Fibroblast of skin of left biceps (primary cell): ENCODE measurements at places on chromosomes 1 and 21.

DNA sequence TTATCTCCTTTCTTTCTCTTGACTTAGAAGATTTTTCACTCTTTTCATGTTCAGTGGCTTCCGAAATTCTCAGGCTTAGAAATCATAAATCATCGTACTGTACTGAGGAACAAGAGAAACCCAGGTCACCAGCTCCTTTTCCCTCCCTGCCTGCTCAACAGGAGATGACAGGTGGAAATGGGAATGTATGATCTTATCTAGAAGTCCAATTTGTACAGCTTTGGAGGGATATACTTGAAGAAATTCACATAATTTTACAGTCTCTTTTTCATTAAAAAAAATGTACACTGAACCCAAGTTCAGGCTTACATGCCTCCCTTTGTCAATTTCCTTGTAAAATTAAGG, 11.7 kb downstream of the EVA1C start:
- no peak for DNase-seq

GRCh38 chr1:182643699-182644098, 39.5 kb upstream of the RGS16 start:
- DNase-seq = no peak

- DNase-seq = no peak
Observed at GRCh38 chr1:112557385-112557784, 48.6 kb downstream of the WNT2B start.

DNA sequence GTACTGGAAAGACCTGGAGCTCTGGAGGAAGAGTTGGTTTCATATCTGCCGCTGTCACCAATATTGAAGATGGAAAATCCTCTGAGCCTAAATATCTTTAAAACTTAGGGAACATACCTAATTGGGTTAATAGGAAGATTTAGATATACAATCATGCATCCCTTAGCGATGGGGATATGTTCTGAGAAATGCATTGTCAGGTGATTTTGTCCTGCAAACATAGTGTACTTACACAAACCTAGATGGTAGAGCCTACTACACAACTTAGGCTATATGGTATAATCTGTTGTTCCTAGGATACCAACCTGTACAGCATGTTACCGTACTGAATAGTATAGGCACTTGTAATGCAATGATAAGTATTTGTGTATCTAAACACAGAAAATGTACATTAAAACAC, 22.5 kb downstream of the YTHDF2 start:
- DNase-seq = no peak

- DNase-seq = no peak
Observed at GRCh38 chr1:229148041-229148671, 122.8 kb upstream of the RAB4A start.

DNA sequence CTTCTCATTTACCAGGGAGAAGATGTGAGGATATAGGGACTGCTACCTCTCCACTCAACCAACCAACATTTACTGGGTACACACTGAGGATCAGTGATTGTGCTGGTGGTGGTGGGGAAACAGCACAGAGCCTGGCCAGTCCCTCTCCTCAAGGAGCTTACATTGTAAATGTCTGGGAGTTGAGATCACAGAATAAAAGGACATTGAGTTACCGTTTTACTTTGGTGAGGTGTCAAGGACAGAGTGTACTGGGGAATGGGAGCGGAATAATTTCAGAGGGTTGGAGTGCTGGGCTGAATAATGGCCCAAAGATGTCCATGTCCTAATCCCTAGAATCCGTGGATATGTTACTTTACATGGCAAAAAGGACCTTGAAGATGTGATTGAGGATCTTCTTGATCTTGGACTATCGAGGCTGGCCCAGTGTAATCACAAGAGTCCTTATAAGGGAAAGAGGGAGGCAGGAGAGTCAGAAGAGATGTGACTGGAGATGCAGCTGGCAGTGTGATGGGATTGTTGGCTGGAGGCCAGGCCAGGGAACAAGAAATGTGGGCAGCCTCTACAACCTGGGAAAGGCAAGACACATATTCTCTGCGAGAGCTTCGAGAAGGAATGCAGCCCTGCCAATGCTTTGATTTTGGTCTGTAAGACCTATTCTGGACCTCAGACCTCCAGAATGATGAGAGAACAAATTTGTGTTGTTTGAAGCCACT, 26.6 kb upstream of the RWDD3 start:
- DNase-seq = no peak

GRCh38 chr1:86429835-86430234, 5.9 kb downstream of the CLCA2 start:
- peak; percentile 94 for DNase-seq

- DNase-seq = no peak
Observed at GRCh38 chr21:43922949-43923348, 57.9 kb downstream of the AGPAT3 start.

GRCh38 chr1:41813226-41813625, 105.5 kb downstream of the HIVEP3 start:
- DNase-seq = no peak

DNA sequence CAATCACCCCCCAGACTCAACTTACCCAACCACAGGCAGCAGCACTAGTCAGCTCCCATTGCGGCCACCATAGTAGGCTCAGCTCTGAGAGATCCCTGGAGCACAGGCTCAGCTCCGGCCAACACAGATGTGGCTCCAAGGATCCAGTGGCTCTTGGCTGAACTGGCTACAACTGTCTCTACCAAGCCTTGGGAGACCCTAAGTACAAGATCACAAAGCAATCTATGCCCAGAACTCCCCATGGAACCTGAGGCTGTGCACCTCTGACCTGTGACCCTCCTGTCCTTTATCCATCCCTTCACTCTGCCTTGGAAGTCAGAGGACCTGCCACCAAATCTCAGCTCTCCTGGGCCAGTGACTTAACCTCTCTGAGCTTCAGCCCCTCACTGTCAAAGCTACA, 61.8 kb upstream of the GJB5 start:
- DNase-seq = no peak

- DNase-seq = no peak
Observed at GRCh38 chr1:115168026-115168425, 78.7 kb upstream of the TSPAN2 start.

DNA sequence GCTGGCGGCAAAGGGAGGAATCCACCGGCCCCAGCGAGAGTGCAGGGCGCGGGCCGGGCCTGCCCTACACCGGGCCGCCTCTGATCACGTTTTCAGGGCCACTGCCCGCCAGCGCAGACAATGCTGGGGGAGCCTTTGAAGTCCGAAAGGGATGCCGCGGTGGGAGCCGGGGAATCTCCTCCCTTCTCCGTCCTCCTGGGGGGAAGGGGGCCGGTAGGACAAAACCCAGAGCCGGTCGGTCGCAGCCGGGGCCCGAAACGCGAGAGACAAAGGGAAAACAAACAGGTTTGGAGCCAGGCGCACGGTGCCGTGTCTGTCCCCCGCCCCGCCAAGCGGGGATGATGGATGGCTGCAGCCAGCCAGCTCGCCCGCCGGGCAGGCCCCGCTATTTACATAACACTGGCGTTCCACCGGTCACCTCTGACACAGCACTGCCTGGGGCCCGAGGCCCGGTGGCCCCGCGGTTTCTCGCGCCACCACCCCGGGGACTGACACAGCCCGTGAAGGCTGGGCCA, 92.0 kb downstream of the CASZ1 start:
- DNase-seq = no peak

GRCh38 chr1:18531503-18531845, 50.7 kb downstream of the KLHDC7A start:
- no peak for DNase-seq

- no peak for DNase-seq
Observed at GRCh38 chr1:97245682-97246081, 524.1 kb downstream of the PTBP2 start.

DNA sequence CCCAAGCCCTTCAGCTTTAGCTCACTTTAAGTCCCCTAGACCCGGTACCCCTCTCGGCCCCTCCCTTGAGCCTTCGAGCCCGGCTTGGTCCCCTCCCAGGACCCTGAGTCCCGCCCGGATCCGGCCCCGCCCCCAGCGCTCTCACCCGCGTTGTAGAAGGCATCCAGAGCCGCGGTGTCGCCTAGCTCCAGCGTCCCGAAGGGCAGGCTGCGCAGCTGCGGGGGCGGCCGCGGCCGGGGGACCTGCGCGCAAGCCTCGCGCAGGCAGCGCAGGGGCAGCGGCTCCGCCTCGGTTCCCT, 699 bp downstream of the MAP3K6 start:
- DNase-seq = peak; percentile 26

- DNase-seq = peak; percentile 87
Observed at GRCh38 chr1:147167365-147167764, 4.9 kb downstream of the PRKAB2 start.

- no peak for DNase-seq
Observed at GRCh38 chr1:61170328-61171238, 88.2 kb downstream of the NFIA start.

DNA sequence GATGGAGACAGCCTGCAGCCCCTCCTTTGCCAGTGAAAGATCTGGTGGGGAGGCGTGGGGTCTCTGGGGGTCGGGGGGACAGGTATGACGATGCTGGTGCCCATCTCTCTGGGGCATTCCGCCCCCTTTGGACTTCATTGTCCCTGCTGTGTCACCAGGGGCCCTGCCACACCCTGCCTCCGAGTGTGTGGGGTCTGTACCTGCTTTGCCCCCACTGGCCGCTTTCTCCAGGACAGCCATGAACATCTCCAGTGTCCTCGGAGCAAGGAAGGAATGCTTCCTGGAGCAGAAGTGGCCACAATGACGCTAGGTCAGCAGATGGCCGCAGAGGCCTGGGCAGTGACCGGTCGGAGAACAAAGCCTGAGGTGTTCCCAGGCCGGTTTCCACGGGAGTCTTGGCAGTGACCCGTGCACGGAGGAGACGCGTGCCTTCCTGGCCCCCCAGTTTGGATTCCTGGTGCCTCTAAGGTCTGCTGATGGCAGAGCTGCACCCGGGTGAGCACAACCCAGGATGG, 18.6 kb upstream of the TRAPPC10 start:
- no peak for DNase-seq

GRCh38 chr21:26491663-26492062, 81.4 kb downstream of the CYYR1 start:
- DNase-seq = no peak

- no peak for DNase-seq
Observed at GRCh38 chr1:177995369-177995768, 25.5 kb upstream of the SEC16B start.

DNA sequence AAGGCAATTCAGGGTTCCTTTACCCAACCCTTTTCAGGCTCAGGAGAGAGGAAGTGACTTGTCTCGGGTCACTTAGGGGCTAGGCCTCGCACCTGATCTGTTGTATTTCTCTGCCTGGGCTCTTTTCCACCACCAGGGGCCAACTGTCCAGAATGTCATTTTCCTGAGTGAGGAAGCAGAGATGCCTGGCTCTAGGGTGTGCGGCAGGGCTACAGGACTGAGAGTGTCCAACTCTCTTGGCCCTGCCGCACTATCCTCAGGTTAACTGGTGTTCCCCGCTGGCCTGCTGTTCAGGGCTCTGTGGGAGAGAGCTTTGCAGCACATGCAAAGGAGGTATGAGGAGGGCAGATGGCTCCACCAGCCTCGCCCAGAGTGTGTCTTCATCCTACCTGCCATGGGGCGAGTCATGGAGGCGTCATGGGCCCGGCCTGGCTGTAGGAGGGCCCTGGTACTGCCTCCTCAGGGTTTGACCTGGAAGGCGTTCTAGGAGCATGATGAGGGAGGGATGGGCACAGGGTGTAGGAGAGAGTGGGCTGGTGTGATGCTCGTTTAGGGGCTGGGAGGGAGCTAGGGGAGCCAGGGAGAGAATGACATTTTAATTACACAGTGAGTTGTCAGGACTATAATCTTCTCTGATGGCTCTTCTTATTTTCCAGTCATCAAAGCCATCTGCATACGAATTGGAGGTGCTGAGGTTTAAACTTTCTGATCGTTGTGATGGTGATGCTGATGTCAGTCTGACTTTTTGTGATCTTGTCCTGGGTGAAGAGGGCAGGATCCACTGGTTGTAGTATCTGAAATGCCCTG, 128.3 kb downstream of the NOS1AP start:
- no peak for DNase-seq

- no peak for DNase-seq
Observed at GRCh38 chr1:152252157-152252556, 28.2 kb upstream of the HRNR start.

DNA sequence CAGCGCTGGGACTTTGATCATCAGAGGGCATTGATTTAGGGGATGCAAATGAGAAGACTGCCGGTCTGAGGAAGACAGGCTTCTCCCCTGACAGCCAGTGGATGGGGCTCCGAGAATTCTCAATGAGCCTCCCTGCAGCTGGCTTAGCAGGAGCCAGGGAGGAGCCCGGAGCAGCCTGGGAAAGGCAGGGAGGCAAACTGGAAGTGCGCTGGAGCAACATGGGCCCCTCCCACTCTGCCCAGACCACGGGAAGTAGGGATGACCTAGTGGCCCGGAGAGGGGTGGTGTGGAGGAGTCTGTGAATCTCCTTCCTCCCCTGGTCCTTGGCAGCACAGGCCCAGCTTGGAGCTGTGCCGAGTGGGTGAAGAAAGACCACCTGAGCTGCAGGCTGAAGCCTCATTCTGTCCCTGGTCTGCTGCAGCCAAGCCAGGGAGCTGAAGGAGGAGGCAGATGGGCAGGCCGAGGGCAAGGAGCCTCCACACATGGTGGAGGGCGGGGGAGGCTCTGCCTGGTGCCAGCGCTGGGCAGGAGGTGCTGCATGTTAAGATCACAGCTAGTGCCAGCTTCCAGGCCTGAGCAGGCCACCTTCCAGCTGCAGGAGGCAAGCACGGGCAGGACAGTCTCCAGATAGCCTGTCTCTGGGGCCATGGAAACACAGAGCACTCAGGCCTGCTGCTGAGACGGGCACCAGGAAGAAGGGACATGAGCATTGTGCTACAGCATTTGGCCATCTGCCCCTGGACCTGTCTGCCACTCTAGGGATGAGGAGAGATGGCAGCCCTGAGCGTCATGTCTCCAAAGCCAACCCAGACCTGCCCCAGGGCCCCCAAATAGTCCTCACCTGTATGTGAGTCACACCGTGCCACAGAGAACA, 12.2 kb upstream of the CLSTN1 start:
- no peak for DNase-seq

- no peak for DNase-seq
Observed at GRCh38 chr1:216723274-216723780, at the start of gene ESRRG. ESRRG (minus strand) TSS chr1:216723429; CDS start chr1:216723299, 130 bp downstream.

- DNase-seq = no peak
Observed at GRCh38 chr1:159987186-159987585, 33.1 kb upstream of the SLAMF9 start.

DNA sequence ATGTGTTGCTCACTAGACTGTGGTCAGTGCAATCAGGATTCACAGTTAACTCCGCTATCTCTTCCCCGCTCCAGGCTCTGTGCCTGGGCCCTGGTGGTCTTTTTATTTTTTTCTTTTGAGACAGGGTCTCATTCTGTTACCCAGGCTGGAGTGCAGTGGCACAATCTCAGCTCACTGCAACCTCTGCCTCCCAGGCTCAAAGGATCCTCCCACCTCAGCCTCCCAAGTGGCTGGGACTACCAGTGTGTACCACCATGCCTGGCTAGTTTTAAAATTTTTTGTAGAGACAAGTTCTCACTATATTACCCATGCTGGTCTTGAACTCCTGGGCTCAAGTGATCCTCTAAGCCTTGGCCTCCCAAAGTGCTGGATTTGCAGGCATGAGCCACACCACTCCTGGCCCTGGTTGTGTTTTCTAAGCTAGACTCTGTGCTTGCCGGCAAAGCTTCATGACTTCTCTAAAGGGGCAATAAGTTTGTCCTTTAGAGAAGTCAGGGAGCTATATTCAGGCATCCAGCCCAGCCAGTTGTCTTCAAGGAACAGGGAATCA, 1.4 kb downstream of the RCSD1 start:
- no peak for DNase-seq
